ENCODE measurements at places on chromosomes 11 and 22.

DNA sequence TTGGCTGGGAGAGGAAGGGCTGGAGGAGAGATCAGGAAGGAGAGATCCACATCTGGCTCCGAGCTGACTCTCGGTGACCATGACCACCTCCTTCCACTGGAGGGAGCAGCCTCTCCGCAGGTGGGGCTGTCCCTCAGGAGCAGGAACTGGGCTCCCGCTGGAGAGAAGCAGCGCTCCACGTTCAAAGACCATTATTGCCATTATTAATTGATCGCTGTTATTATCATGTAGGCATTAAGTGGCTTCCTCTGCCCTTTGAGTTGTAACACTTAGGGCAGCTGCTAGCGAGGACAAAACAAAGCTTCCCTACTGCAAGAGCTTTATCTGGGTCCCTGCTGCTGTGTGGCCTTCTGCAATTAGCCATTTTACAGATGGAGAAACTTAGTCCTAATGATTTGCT is 251.9 kb downstream of the ST3GAL4 start:
- DNase-seq: no peak

- no peak for DNase-seq
Observed at GRCh38 chr11:72038491-72038890, 39.8 kb downstream of the IL18BP start.

GRCh38 chr11:47514825-47515647 is 37.9 kb downstream of the CELF1 start:
- no peak for DNase-seq

DNA sequence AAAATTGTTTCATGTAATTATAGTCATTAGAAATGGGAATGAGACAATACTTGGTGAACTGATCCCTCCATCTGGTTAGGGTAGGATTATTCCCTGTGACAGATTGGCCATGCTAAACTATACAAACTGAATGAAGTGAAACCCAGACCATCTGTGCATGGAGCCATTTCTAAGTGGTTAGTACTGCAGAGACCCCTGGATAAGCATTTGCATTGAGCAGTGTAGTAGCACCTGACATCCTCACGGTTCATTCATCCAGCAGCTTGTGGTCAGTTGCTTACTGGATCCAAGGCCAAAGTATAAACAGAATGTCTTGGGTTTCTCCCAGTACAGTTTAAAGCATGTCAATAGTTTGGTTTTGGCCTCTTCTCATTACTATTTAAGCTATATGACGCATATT is 93.8 kb upstream of the ARHGAP42 start:
- DNase-seq: no peak

GRCh38 chr11:102046841-102047240 is 396 bp upstream of the CFAP300 start:
- no peak for DNase-seq

- DNase-seq: no peak
Observed at GRCh38 chr11:64019106-64020037, 16.4 kb upstream of the FLRT1 start.

- no peak for DNase-seq
Observed at GRCh38 chr11:65126624-65127274, 4.6 kb downstream of the MRPL49 start.

DNA sequence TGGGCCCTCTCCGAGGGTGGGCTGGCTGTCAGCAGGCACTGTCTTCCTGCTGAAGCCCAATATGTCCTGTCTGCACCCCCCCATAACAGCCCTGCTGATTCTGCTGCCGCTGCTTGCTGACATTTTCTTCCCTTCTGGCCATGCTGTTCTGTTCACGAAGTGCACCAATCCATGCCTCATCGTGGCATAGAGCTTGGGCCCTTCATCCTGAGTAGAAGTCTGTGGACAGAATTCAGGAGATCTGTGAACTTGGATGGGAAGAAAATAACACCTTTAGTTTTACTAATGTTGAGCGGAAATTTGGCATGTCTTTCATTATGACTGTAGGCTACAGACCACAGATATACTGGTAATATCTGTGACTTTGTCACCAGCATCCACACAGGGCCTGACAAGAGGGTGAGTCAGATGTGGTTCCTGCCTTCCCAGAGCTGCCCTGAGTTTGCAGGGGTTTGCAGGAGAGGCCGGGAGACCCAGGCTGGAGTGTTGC is 14.1 kb upstream of the KIAA0930 start:
- no peak for DNase-seq

DNA sequence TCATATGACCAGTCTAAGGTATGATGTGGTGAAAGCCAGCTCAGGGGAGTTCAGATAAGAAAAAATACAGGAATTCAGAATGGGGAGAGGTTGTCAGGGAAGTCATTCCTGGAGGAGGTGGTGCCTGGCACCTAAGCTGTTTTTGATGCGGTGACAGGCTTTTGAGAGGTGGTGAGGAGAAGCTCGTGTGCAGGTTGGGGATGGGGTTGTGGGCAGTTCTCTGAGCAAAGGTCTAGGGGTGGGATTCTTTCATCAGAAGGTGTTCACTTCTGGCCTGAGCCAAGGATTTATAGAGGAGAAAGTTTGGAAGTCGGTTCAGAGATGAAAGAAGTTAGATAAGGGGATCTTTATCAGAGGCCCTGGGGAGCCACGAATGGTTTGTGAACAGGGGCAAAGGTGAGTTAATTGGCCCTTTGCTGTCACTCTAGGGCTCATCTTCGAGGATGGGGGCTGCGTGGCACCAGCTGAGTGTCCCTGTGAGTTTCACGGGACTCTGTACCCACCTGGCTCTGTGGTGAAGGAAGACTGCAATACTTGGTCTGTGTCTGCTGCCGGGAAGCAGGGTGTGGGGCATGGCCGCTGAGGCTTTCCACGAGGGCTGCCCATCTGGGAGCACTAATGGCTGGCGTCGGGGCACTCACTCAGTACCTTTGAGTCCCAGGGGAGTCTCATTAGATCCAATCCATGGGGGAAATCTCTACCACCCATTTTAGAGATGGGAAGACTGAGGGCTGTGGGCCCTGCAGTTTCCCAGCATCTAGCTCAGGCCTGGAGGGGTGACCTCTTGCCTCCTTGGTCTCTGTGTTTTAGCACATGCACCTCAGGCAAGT is 13.4 kb downstream of the OTOG start:
- no peak for DNase-seq

GRCh38 chr11:120431633-120432032 is 79.9 kb upstream of the GRIK4 start:
- no peak for DNase-seq

DNA sequence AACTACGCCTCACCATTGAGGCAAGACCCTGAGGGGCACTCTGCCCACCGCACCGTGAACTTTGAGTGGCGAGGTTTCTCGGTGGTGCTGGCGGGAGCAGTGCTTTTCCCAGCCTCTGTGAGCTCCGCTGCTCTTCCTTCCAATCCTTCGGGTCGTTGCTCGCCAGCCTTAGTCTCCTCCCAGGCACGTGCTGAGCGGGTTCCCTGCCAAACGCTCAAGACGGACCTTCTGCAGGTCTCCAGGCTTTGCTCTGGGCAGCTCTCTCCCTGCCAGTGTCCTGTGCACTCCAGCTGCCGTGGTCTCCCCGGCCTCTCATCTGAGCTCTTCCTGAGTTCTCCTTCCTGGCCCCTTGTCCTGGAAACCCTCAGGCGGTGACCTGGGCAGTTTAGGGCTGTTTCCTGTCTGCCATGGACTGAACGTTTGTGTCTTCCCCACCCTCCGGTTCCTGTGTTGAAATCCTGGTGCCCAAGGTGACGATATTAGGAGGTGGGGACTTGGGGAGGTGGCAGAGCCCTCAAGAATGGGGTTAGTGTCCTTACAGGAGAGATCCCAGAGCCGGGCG is 11.2 kb upstream of the MUC6 start:
- peak; percentile 44 for DNase-seq

DNA sequence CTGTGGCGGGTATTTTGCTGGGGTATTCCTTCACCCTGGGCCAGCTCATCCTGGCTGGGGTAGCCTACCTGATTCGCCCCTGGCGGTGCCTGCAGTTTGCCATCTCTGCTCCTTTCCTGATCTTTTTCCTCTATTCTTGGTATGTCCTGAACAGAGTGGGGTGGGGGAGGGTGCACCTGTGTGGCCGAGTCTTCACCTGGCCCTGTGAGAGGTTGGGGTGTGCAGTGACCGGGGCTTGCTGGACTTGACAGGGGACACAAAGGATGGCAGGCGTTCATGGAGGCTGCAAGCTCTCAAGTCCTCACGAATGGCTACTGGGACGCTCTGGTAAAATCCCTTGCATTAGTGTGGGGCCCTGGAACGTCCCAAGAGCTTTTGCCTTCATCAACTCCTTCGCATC is 39.3 kb downstream of the CAPN1 start:
- no peak for DNase-seq

- no peak for DNase-seq
Observed at GRCh38 chr11:124470561-124471227, 25.2 kb upstream of the OR8B8 start.

- no peak for DNase-seq
Observed at GRCh38 chr11:15969281-15969680, 387.1 kb downstream of the SOX6 start.

- DNase-seq: no peak
Observed at GRCh38 chr22:35552196-35552842, 11.7 kb downstream of the RASD2 start.

GRCh38 chr11:44778195-44779100 is 51.7 kb downstream of the TSPAN18 start:
- peak; percentile 39 for DNase-seq

DNA sequence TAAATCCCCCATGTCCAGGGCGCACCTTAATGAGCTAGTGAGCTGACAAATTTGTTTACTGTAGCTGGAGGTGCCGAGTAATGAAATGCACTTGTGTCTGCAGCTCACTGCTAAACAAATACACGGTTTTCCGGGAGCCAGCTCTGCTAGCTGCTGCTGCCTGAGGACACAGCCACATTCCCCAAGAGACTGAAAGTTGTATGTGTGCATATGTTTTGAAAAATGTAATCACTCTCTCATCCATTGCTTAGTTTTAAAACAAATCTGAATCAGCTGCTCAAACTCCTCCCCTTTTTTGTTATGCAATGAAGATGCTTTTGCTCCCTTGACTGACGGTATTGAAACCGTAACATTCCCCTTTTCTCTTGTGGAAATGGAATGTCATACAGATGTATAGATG is 62.4 kb upstream of the NNMT start:
- DNase-seq: no peak

DNA sequence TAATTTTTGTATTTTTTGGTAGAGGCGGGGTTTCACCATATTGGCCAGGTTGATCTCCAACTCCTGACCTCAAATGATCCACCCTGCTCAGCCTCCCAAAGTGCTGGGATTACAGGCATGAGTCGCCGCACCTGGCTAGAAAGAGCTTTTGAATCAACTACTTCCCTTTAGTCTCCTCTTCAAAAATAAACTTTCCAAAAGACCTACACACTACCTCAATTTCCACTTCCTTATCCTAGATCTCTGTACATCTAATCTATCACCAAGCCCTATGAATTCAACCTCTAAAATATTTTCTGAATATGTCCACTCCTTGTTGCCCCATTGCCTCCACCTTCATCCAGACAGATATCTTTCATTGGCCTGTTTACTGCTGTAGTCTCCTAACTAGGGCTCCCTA is 13.1 kb upstream of the DDX6 start:
- no peak for DNase-seq

GRCh38 chr11:294780-295179 is 4.5 kb downstream of the IFITM5 start:
- peak; percentile 58 for DNase-seq

DNA sequence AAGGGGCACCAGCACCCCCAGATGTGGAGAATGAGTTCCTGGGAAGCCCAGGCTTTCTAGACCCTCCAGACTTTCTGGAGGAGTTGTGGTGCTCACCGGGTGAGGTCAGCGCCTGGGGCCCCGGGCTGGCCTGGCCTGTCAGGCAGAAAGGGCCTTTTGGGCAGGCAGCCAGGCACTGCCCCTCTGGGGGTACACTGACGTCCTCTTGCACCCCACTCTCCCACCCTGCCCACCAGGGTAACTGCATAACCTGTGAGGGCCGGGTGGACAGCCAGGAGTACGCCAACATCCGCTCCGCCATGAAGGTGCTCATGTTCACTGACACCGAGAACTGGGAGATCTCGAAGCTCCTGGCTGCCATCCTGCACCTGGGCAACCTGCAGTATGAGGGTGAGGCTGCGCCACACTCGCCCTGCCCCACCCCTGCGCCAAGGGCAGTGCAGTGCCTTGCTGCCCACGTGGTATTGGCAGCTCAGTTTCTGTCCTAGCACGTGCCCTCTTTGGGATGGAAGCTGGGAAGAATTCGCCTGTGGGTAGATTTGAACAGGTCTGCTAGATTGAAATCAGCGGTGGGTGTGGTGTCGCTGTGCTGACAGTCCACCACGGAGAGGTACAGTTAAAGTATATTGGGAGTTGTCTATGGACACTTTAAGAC is 30.1 kb downstream of the MYO7A start:
- no peak for DNase-seq

DNA sequence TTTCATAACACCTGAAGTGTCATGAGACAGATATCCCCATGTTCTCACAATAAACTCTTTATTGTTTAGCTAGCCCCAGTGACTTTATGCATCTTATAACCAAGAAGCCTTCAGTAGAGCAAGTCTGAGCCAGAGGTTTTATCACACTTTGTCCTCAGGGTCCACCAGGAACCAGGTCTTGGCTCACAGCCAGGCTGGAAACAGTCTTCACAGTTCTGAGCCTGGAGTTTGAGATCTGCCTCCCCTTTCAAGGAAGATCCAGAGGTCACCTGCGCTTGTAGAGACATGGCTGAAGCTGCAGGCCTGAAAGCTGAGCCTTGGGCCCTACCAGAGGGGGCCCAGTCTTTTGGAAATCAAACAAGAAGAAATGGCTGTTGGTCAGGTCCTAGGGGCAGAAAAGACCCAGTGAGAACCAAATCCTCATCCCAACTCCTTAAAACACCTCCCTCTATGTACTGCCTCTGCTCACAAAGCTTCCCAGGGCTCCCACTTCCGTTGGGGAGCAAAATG is 3.5 kb downstream of the RRP8 start:
- DNase-seq: peak; percentile 37

DNA sequence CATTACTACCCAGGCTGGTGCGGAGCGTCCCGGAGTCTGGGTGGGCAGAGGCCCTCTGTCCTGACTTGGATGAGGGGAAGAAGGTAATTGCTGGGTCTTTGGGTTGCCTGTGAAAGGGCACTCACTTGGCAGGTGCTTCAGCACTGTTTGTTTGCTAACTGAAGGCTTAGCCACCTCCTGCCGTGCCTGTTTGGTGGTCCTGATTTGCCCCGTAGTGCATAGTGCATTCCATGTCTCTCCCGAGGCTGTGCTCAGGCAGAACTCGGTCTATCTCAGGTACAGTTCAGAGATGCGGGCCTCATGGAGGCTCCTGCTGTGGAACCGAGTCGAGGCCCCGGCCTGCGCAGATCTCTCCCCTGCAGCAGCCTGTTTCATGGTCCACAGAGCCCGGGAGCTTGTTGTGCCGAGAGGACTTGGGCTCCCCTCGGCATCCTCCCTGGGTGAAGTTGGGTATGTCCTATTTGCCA is 146.2 kb downstream of the TBC1D22A start:
- DNase-seq: peak; percentile 30

GRCh38 chr11:47506795-47507562 is 46.0 kb downstream of the CELF1 start:
- no peak for DNase-seq

DNA sequence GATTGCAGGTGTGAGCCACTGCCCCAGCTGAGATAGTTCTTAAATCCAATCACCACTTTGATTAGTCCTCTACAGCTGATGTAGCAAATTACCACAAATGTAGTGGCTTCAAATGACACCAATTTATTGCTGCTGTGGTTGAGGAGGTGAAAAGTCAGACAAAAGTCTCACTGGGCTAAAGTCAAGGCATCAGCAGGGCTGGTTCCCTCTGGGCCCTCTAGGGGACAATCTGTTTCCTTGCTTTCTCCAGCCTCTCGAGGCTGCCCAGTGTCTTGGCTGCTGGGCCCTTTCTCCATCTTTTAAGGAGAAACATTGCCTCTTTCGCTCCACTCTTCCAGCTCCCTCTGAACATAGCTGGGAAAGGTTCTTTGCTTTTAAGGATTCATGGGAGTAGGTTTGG is 50.5 kb upstream of the SHANK2 start:
- DNase-seq: peak; percentile 22

- DNase-seq: no peak
Observed at GRCh38 chr11:111966678-111967077, 29.5 kb downstream of the DIXDC1 start.
